ENCODE measurements at places on chromosomes 1 and 21.

DNA sequence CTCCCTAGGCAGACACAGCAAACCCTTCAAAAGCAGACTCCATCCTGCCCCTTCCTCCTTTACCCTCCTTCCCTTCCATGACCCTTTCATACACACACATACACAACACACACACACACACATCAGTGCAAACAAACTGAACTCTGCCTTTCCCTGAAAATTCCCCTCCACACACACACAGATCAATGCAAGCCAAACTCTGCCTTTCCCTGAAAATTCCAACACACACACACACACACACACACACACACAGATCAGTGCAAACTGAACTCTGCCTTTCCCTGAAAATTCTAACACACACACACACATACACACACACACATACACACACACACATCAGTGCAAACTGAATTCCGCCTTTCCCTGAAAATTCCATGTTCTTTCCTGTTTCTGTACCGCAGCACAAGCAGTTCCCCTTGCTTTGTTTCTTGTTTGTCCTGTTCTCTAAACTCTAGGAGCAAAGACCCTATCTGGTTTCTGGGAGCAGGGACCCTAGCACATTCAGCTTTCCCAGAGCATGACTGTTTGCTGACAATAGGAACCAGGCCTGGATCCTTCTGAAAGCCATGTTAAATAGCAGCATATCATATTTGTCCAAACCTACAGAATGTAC, 91.0 kb downstream of the PTPN14 start:
- no peak for DNase-seq

DNA sequence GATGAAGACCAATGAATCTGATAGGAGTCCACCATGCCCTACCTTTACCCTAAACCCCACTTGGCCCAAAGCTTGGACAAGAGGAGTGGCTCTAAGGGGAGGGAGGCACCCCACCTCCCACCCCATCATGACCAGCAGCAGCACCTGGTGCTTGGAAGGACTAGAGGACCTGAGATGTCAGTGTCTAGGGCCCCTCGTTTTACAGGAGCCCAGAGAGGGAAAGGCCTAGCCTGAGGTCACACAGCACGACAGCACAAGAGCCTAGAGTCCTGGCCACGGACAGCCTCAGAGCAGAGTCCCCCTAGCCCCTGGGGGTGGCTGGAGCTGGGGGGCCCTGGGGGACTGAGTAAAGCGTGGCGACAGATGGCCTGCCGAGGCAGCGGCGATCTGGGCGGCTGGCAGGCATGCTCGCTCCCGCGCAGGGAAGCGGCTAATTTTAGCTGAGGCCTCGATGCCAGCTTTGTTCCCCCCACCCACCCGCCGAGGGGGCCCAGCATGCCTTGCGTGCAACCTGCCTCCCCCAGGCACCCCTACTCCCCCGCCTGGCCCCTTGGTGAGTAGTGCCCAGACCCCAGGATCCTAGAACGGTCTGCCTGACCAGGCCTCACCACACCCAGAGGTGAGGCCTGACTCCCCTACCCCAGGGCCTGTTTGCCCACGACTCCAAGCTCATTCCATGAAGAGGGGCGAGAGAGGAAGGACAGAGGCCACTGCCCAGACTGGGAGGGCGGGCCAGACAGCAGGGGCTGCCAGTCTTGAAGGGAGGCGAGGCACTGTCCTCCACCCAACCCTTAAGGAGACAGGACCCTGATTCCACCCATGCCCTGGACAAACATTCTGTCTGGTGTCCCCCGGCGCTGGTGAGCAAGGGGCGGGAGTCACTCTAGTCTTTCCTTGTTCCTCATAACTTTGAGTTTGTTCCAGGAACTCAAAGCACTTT, 39.0 kb downstream of the AHDC1 start:
- no peak for DNase-seq

DNA sequence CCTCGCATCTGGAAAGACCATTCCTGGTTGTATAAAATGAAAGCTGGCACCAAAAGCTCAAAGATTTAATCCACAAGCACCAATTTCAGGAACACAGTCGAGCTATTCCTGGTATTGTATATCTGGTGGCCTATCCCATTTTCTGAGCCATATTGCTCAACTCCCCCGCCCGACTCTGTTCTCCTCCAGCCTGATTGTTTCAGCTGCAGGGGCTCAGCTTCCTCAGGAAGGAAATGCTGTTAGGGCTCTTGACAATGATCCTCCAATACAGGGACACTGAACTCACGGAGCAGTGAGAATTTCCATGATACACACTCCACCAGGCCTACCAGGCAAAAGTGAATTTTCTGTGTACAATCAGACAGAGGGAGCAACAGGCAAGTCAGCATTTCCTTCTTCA, 16.9 kb upstream of the TDRD10 start:
- no peak for DNase-seq

DNA sequence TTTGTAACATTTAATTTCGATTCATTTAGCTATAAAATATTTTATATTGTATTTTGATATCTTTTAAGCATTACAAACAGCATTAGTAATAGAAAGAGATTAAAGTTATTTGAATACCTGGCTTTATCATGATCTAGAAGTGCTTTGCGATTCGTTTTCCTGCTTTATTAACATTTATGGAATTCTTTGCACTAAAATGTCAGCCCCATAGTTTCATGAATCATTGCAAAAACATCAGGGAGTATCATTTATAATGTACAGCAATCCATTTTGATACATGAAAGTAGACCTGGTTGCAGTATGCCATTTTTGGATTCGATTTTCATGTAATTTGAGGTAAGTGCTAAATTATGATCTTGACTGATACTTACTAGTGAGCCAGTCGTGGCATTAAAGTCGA, 108.0 kb upstream of the DPYD start:
- no peak for DNase-seq

DNA sequence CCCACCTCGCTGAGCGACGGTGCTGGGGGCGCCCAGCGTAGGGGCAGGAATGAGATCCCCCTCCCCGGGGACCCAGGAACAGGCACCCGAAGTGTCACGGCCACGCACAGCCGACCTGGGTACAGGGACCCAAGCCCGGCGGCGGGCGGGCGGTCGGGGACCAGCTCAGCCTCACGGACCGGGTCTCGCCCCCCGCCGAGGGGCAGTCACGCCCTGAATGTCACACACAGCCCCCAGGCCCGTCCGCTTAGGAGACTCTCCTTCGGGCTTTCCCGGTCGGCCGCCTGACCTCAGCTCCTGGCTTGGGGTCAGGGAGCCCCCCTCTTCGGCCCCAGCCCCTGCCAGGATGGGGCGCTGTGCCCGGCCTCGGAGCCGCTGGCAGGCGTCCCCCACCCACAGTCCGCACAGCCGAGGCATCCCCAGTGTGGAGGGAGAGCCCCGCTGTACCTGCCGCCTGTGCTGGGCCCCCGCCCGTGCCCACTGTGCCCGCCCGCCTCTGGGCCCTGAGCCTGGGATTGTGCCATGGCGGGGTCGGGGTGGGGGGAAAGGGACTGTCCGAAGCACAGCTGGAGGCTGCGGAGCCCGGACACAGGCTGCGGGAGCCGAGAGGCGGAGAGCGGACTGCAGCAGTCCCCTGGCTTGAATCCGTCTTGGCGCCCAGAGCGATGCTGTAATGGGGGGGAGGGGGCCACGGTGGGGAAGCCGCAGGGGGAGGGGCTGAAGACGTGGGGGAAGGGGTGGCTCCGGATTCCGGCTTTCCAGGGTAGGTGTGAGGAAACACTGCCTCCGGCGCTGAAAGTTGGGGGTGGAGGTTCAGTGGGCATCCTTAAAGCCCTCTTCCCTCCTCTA, 627 bp upstream of the DLGAP3 start:
- DNase-seq, result no peak

GRCh38 chr1:30551603-30552002, 171.8 kb downstream of the MATN1 start:
- no peak for DNase-seq

DNA sequence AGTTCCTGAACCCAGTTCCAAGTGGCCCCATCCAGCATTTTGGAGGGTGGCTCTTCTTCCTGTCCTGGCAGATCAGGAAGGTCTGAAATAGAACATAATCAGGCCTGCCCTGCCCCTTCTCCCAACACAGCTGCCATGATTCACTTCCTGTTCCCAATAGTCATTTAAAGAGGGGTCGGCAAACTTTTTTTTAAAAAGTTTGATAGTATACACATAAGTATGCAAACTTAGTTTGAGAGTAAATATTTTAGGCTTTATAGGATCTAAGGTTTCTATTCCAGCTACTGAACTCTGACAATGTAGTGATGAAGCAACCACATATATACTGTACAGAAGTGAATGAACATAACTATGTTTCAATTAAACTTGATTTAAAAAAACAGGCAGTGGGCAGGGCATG, 66.4 kb downstream of the LUZP1 start:
- DNase-seq, result peak; percentile 55

GRCh38 chr21:16086121-16086520, 356.3 kb downstream of the USP25 start:
- no peak for DNase-seq

DNA sequence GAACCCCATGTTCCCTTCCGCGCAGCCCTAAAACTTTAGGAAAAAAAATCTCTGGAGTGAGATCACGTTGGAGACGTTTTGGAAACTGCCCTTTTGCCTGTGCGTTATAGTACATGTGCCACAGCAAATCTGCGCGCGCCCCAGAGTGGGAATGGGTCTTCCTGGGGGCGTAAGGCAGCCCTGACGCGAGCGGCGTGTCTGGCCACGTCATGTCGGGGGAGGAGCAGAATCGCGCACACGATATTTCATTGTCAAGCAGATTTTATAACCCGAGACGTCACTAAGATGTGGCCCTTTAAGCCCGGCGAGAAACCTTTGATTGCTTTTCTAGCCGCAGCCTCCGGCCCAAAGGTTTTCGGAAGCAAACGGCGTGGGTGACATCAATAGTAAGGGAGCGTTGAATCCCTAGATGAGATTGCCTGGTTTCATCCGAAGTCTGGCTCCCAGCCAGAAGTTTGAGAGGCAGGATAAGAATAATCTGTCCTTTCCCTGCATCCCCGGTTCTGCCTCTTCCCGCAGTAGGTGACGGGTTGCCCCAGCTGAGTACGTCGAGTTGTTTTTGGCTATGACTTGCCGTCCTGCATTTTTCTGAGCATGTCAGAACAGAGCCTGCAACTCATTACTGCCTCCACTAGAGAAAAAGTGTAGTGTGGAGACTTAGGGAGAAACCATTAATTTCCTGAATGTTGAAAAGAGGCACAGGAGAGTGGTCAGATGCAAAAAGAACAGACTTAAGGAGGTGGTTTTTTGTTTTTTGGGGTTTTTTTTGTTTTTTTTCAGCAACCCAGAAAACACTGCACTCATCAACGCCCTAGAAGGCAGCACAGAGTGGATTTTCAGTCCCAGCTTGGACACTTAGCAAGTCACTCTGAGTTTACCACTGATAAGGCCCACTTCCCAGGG, 817 bp upstream of the PMVK start:
- DNase-seq, result peak; percentile 96

GRCh38 chr1:3638027-3638426, 11.9 kb downstream of the WRAP73 start:
- DNase-seq, result no peak

- no peak for DNase-seq
These were observed 170.2 kb upstream of the NFIA start for GRCh38 chr1:60911966-60912697.
